Gastrocnemius medialis (tissue), 4 donors: ENCODE measurements at places on chromosomes 6 and 20.

DNA sequence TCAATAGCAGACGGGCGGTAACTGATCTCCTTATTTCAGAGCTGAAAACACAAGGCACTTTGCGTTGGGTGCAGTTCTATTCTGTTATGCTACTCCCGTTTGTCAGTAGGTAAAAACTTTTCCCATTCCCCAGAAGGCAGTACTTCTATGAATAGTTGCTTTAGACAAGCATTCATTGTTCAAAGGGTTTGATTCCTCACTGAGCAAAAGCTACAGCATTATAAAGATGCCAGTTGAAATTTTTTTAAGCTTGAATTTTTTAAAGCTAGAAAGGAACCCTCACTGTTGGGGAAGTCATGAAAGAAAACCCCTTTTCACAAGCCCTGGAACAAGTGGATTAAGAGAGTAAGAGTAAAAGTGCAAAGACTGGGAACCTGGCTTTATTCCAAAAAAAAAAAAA lies 42.3 kb downstream of the FUT9 start:
- no peak for DNase-seq

DNA sequence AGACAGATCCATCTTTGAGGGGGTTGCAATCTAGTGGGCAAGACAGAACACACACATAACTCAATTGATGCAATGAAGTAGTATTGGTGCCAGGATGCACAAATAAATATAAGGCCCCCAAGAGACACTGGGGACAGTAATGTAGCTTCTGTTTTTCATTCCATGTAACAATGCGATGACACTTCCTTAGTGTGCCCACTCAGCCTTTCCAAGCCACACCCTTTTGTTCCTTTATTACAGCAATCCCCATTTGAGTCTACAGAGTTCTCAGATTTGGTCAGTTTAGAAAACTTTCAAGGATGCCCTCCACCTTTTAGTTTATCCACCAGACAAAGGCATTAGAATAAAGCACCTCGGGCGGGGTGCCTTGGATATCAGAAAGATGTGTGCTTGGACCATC lies 15.5 kb downstream of the TGM3 start:
- no peak for DNase-seq

DNA sequence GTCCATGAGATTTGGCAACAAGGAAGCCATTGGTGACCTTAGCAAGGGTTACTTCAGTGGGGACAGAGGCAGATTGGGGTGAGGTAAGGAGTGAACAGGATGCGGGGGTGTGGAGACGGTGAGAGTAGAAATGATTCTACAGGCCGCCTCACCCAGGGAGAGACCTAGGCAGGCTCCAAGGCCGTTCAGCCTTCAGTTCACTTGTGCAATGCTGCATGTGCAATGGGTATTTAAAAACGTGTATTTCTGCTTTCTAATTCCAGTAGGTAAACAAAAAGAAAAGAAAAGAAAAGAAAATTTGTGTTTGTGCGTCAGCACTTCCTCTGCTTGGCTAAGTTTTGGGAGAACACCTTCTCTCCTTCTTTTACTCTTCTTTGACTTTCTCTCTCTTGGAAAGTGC lies 56.8 kb downstream of the BANF2 start:
- DNase-seq: no peak

GRCh38 chr6:107125771-107126170 lies 10.5 kb upstream of the BEND3 start:
- DNase-seq: no peak

- peak; percentile 42 for DNase-seq
Measured at GRCh38 chr6:111154981-111155380, 67.7 kb downstream of the SLC16A10 start.

DNA sequence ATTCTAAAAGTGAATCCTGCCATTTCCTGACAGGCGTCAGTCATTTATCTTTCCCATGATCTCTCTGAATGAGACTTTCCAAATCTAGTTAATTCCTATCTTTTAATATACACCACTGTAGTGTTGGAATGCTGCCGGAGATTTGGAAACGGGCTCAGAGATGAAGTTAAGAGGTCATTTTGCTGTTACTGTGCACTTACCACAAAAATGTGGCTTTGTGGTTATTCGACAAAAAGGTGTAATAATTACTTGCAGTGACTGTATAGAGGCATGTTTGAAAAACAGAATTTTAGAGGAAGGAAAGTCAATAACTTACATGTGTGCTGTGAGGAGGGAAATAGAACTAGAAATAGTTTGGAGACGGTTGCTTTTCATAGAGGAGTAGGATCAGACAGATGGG lies 460.2 kb upstream of the BTBD3 start:
- DNase-seq: no peak

DNA sequence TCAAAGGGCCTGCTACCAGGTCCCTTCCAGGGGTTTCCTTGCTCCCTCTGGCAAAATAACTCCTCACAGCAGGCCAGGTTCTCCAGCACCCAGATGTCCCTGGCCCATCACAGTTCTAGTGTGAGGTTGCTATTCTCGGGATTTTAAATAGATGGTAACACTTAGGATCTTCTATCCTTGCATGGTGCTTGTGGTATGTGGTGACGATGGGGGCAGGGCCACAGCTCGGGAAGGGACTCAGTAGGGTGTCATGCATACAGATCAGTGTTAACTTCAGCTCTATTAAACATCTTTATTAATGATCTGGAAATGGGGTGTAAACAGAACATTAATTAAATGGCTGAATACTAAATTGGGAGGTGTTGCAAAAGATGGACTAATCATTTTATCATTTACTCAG lies 323.8 kb downstream of the QKI start:
- no peak for DNase-seq

DNA sequence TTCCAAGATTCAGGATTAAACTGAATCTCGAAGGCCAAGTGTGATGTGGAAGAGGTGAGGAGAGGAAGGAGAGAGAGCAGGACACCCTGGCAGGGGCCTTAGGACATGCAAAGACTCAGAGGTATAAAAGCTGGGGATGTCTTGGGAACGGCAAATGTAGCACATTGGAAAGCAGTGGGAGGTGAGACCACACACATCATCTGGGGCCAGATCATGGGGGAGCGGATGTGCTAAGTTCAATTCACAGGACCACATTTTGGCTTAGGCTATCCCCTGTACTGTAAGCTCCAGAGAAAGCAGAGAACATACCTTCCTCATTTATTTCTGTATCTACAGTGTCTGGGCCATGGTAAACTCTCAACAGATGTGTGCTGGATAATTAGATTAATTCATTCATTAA lies 59.5 kb upstream of the MBOAT1 start:
- no peak for DNase-seq

GRCh38 chr20:61682996-61683681 lies 382.5 kb downstream of the TAF4 start:
- no peak for DNase-seq

GRCh38 chr6:80133020-80133419 lies 26.5 kb downstream of the BCKDHB start:
- DNase-seq: peak; percentile 14

- DNase-seq: no peak
Measured at GRCh38 chr6:135451617-135452190, 45.8 kb downstream of the AHI1 start.

DNA sequence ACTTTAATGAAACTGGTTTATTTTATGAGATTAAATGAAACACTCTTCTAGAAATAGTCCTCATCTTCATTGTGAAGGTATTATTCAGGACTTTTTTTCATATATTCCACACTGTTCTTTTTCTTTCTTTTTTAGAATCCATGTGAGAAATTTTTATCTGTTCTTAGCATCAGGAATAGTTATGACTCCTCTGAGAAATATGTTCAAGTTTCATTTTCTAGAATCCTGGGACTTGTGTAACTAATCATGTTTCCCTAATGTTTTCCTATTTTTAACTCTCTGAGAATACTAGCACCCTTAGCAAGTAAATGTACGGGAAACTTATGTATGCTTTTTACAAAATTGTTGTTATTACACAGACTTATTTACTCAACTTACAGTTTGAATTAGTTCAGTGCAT lies 407.8 kb downstream of the CBLN4 start:
- DNase-seq: no peak

DNA sequence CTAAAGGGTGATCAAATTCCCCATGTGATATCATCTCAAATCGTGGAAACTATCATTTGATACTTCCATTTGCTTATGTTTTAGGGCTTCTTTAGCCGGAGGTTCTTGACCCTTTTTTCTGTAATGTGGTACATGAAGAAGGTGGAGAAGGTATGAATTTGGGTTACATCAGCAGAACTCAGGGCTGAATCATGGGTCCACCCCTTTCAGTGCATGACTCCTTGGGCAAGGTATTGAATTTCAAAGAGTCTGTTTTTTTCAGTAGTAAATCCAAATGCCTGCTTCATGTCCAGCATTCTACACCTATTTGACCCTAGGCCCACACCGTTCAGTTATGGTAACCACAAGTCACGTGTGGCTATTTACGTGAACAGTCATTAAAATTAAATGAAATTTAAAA lies 30.6 kb upstream of the QKI start:
- no peak for DNase-seq
